ENCODE measurements at places on chromosomes 3 and 15.

GRCh38 chr3:121592856-121593702 lies at the start of gene FBXO40:
FBXO40 (plus strand) TSS chr3:121593379; CDS start chr3:121620576, 27,197 bp downstream.
- no peak for DNase-seq

GRCh38 chr3:184222521-184222920 lies 6.9 kb upstream of the VWA5B2 start:
- DNase-seq = no peak

DNA sequence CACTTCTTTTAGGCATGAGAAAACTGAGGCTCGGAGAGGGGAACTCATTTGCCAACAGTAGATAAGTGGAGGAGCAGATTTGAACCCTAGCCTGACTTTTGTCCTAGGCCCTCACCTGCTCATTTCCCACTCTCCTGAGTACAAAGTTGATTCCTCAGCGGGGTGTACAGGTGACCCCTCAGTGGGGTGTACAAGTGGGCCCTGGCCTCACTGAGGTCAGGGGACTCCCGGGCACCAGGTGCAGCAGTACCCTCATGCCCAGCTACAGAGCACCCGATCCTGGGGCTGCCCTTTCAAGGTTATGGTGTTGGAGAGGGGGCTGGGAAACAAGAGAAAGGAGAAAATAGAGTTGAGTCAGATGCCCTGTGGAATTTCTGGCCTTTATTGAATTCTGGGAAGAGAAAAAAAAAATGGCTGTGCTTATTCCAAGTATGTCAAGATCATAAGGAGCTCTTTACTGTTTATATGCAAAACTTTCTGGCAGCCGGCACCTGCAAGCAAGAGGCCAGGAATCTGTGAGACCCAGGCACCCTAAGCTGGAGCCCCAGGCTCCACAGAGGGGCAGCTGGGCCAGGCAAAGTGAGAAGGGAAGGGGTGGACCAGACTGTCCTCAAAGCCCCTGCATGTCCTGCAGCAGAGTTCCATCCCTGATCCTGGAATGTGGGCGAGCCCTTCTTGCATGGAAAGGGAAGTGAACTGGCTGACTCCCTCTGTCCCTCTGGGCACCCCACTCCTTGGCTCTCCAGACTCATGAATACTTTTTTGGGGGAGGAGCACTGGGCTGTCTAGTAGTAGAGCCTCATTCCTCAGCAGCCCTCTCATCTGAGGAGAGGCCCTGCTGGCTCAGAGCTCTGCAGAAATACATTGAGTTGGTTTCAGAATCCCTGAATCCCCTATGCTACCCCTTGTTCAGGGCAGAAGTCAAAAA lies 43.1 kb downstream of the AMOTL2 start:
- DNase-seq = no peak

DNA sequence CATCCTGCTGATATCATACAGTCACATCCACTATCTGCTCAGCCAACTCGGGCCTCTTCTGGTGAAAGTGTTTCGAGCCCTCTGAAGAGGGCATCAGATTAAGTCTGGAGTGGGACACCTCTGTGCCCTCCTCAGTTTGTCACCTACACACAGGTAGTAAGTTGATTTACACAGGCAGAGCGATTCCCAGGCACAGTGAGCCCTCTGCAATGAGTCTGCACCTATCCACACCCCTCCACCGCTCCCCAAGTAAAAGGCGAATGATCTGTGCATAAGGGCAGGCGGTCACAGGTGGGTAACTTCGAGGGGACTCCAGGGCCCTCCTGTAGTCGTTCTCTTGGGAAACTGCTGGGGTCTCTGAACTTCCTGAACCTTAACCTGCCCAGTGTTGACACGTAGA lies 152.0 kb downstream of the ATP10A start:
- DNase-seq = no peak

- peak; percentile 7 for DNase-seq
Measured at GRCh38 chr3:187044867-187045552, 94.3 kb downstream of the RPL39L start.

GRCh38 chr15:100129677-100130076 lies 212.1 kb downstream of the ADAMTS17 start:
- no peak for DNase-seq

DNA sequence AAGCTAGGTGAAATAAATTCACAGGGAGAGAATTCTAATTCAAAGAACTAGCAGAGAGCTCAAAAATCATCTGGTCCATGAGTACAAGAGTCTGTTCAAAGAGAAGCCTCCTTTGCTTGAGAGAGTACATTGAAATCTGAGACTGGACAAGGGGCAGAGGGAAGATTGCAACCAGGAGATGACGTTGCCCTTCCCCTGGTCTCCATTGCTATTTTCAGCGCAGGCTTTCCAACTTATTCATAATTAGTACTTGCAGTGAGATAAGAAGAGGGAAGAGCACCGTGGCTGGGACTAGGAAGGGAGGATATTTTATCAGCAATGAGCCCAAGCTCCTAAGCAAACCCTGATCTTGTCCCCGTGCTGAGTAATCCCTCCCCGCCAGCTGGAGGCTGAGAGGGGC lies 251.8 kb upstream of the RORA start:
- DNase-seq = no peak

GRCh38 chr3:138443521-138444503 lies 9.4 kb downstream of the ESYT3 start:
- no peak for DNase-seq

DNA sequence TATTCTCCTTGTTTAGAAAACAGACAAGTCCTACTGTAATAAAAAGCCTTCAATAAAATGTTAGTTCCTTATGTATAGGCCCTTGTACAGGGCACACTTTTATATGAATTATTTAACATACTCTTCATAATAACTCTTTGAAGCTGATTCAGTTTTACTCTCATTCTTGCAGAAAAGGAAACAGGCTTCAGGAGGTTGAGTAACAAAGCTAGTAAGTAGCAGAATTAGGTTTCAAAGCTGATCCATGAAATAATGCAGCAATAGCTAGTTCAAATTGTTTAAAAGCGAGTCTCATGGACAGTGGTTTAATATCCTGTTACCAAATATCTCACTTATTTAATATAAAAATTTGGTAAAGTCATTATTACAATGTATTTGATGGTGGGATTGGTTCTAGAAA lies 25.0 kb downstream of the TCF12 start:
- peak; percentile 38 for DNase-seq

DNA sequence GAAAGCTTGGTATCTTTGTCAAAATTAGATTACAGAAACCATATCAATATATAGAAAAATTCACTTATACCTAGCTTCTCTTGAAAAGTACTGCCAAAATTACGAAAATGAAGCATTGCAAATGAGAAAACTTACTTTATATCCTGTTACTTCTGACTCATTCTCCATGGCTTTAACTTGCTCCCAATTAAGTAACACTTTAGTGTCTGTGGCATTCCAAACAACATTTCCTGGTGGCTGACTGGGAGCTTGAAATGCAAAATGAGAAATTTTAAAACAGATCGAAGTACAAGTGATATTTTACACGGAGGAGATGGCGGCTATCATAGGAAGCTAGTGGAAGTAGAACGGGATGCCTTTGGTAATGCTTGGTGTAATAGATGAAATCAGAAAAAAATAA lies 347.3 kb downstream of the CNTN3 start:
- DNase-seq = peak; percentile 27

DNA sequence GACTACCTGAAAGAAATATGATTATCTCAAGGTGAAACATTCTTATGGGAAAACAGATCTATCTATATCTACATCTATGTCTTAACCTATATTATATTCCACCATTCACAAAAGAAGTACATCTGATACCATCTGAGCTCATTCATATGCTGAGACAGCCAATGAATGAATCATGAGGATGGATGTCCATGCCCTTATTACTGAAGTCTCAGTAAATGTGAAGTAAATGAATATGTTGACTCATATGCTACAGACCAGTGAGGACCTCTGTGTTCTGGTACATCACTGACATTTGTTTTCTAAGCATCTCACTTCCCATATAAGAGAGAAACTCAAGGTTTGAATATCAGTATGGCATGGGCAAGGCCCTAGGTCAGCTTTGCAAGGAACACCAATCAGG lies 311.2 kb upstream of the TMC3 start:
- DNase-seq = no peak

DNA sequence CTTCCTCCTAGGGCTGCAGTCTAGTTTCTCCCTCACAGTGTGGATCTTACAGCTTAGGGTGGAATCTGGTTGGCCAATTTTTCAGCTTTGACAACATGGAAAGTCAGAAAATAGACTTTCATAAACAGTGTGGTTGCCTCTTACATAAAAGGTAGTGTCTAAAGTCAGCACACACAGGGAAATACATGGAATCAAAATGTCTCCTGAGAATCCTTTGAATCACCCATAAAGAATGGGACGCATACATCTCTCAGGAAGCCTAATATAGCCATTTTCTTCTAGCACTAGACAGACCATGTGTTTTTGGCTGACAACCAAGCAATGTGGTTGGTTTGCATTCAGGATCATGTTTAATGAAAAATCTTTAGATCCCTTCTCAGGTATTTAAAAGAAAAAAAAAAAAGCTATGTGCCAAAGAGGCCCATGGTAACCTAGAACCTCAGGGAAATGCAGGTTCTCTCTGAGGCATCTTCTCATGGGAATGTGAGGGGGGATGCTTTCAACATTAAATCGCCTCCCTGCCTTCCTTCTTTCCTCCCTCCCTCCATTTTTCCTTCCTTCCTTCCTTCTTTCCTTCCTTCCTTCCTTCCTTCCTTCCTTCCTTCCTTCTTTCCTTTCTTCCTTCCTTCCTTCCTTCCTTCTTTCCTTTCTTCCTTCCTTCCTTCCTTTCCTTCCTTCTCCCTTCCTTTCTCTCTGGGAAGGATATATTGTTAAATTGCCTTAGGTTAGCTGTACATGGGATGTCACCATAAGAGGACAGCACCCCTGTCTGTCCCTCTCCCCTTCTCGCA lies 34.3 kb upstream of the ZBTB38 start:
- DNase-seq = peak; percentile 68

GRCh38 chr3:141625506-141625905 lies 112.6 kb upstream of the RNF7 start:
- DNase-seq = peak; percentile 61

DNA sequence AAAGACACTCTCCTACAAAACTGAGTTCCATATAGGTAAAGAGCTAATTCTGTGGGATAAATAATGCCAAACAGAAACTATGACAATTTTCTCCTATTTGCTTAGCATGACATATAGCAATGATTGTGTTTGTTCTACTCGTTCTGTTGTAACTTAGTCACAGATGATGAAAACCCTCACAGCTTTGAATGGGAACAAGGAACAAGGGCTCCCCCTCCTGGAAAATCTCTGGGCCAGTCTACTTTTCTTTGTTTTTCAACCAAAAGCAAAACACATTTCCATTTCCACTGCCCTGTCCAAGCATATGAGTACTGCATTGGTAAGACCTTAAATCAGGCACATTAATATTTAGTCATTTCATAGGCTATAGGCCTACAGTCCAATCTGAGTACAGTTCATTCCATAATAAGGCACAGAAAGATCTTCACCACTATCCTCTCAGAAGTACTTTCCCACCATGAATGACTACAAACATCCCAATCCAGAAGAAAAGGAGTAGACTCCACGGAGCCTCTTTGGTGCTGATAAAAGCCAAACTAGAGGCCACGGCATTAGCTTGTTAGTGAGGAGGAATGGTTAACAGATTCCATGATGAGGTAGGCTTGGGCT lies 67.1 kb downstream of the ATP8B4 start:
- DNase-seq = peak; percentile 94

DNA sequence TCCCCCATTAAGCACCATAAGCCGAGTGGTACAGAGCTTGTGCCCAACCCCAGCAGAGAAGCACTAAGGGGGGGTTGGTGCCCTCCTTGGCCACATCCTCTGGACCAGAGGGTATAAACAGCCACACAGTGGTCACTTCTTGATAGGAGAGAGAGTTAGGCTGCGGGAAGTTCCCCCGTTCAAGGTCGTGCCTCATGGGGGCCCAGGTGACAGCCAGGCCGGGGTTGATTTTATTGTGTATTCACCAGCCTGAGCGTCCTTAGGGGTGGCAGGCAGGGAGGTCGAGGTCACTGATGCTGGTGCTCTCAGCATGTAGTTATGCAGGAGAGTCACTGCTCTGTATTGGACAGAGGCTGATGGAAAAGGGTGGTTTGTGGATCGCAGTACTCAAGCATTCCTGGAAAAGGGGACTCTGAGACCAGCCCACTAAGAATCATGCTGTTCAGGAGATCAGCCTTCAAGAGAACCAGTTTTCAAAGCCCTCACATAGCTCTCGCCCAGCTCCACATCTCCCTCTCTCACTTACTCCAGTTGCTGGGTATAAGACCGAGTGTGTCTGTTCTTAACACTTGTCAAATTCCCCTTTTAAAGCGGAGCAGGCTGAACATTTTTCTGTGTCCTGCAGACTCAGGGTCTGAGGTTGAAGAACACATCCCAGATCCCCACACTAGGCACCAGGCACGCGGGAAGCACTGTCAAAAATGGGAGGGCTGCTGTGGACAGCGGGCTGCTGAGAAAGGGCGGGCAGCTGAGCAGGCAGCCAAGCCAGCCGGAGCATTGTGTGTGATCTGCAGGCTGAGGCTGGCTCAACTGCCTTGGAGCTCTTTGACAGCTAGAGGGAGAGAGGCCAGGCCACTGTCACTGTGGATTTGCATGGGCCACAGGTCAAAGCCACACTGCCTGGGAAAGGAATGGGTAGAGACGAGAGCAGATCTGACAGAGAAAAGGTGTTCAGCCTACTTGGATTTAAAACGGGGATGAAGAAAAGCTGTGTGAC lies 279.3 kb upstream of the LRRFIP2 start:
- no peak for DNase-seq

DNA sequence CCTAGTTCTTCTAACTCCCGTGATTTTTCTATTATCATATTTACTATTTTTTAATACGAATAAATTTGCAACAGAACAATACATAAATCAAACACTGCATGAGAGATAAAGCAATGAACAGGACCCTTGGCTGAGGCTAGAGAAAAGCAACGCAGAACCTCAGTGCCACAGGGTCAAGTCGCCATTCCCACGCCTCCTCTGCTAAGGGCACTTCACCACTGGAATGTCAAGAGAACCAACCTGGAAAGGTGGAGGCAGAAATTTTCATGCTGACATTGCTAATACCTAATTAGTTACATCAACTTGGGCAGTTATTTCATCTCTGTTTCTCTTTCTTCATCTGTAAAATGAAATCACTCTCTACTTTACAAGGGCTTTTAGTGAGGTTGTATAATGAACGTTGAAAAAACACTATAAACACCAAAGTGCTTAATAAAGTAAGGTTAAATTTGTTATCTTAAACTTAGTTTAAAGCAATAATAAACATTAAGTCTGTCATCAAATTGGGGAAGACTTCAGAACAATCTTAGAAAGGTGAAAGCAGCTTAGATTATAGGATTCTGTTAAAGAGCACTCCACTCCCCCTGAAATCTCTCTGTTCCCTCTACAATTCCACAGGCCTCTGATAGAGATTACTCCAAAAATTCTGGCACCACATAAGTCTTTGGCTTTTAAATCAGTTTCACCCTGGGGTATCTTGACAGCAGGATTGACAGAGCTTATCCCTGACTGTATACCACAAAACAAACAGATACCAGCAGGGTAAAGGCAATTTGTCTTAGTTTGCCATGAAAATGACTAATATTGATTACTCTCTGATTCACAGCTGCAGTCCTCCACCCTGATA lies 41.9 kb downstream of the PLCH1 start:
- DNase-seq = no peak

DNA sequence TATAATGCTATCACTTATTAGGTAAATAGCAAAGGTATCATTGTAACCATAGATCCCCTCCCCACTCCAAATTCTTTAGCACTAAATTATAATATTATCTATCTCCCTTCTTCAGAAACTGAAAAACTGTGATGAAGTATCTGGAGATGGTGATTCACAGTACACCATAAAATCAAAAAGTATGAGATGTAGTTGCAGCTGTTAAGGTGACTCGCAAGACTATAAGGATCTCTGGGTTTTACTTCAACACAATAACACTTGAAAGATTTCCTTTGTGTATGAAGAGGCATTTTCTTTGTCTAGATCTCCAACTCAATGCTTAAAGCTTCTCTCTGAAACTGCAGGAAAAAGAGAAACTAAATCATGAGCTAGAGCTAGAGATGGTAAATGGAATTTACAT lies 46.9 kb downstream of the IFT57 start:
- DNase-seq = peak; percentile 56

Measured in fibroblast of mammary gland (primary cell).